Naive thymus-derived CD4-positive, alpha-beta T cell (primary cell): ENCODE measurements at places on chromosomes 12 and 14. TPM values are rescaled to one million over a fixed set of nuclear protein-coding genes. Genes with fewer than 3 reads are reported as not detected.

The C12orf50 gene
- 0.12 TPM in 1 of 2 replicates, not detected in the other for total RNA-seq

The KRT3 gene
- not detected in 2 replicates for total RNA-seq

The MFAP5 gene
- total RNA-seq: not detected

The KRT82 gene
- total RNA-seq: not detected

The KLRG1 gene
- total RNA-seq: 5.7 TPM

The KRT77 gene
- total RNA-seq: not detected

The EIF4B gene
- total RNA-seq: 613 TPM

The AKAP6 gene
- 0.15 and 0.29 TPM in 2 replicates for total RNA-seq

The SPPL3 gene
- total RNA-seq: 51.8 TPM

DNA sequence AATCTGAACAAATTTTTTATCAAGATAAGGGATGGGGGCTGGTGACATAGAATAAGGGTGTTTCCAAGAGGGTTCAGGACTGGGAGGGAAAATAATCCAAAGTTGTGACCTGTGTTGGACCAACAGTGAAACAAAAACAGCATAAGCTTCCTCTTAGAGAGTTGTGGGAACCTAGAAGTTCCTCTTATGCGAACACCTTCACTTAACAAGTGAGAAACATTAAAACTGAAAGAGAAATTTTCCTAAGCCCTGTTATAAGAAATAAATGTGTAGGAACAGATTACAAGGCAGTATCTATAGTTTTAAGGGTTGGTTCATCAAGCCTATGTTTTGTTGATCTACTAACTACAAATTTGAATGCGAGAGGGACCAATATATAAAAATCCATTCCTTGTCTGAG is 58.4 kb downstream of the LLPH start:
- no peaks in the 10 kb centered on the region for H3K36me3 ChIP-seq
- no peak for DNase-seq
- H3K4me3 ChIP-seq: no peak overlapping the region
- H3K4me1 ChIP-seq: no peaks in the 10 kb centered on the region
- peaks cover 3% of the 10 kb centered on the region for H3K27me3 ChIP-seq

DNA sequence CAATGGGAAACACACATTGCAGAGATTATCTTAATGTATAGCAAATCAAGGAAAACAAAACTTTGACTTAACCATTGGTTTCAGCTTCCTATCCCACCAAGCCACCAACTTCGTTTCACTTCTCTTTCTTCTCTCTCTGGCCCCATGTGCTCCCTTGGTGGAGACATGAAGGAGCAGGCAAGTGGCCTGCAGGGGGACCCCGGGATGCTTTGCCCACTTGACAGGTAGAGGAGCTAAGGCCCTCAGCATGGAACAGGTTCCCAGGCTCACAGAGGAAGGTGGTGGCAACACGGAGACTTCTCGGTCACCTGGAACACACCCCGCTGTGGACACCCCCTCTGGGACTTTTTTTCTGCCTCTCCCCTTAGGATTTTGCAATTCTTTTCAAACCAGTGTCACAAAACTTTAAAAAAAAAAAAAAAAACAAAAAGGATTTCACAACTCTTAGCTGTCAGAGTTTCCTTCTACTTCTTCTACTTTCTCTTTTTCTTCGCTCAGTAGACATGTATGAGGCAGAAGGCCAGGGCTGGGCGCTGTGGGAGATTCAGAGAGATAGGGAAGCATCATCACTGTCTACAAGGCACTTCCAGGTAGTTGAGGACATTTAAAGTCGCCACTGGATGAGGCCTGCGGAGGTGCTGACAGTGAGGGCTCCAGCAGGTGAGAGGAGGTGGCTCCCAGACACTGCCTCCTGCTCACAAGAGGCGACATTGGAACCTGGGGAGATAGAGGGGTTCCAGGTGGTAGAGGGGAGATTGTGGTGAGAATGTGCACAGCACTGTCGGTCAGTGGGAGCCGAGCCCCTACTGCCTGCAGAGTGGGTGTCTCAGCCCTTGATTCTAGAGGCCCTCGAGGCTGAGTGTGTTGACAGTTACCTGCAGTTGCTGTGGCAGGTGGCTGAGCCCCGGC is 119.6 kb downstream of the GCH1 start:
- H3K27me3 ChIP-seq: no peaks in the 10 kb centered on the region
- no peak for DNase-seq
- no peaks in the 10 kb centered on the region for H3K4me1 ChIP-seq
- H3K4me3 ChIP-seq: no peak overlapping the region
- H3K36me3 ChIP-seq: no peaks in the 10 kb centered on the region

- DNase-seq: no peak
- H3K36me3 ChIP-seq: no peaks in the 10 kb centered on the region
- no peak overlapping the region for H3K27ac ChIP-seq
- no peaks in the 10 kb centered on the region for H3K4me1 ChIP-seq
These were observed 172.1 kb downstream of the MSRB3 start for GRCh38 chr12:65450625-65451024.

DNA sequence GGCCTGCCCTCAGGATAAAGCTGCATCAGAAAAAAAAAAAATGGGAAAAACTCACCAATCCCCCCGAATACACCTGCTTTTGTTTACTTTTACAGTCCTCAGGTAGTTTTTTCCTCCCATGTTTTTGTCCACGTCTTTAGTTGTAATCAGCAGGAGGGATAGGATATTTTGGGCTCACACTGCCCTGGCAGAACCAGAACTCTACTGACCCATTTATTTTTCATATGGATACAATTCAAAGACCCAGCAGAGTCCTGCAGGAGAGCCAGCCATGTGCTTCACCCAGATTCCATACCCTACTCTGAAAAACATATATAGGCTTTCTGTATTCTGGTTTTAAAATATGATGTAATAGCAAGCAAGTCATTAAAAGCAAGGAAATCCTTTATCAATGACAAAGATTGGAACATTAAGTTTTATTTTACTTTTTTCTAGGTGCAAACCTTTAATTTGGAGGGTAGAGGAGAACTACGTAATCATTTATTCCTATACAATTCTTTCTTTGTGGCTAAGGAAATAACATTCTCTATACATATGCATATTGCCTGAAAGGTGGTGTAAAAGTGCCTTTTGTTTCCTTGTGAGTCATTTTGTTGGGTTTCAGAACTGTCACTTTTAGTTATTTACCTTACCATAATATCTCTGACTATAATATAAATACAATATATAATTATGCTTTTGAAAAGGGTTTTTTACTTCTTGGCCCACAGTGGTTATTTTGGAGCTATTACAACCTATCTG is 19.1 kb downstream of the DACT1 start:
- H3K4me1 ChIP-seq: peaks cover 4% of the 10 kb centered on the region
- DNase-seq: no peak
- H3K36me3 ChIP-seq: no peaks in the 10 kb centered on the region
- H3K4me3 ChIP-seq: no peak overlapping the region

GRCh38 chr12:93793983-93794382 is 116.8 kb downstream of the CRADD start:
- H3K27me3 ChIP-seq: no peaks in the 10 kb centered on the region
- peaks cover 2% of the 10 kb centered on the region for H3K4me1 ChIP-seq
- no peaks in the 10 kb centered on the region for H3K36me3 ChIP-seq
- DNase-seq: no peak
- H3K4me3 ChIP-seq: no peak overlapping the region
- H3K27ac ChIP-seq: no peak overlapping the region

GRCh38 chr12:77070800-77071449 is 5.6 kb upstream of the E2F7 start:
- H3K4me1 ChIP-seq: no peaks in the 10 kb centered on the region
- no peaks in the 10 kb centered on the region for H3K27me3 ChIP-seq
- H3K36me3 ChIP-seq: no peaks in the 10 kb centered on the region
- no peak overlapping the region for H3K27ac ChIP-seq

DNA sequence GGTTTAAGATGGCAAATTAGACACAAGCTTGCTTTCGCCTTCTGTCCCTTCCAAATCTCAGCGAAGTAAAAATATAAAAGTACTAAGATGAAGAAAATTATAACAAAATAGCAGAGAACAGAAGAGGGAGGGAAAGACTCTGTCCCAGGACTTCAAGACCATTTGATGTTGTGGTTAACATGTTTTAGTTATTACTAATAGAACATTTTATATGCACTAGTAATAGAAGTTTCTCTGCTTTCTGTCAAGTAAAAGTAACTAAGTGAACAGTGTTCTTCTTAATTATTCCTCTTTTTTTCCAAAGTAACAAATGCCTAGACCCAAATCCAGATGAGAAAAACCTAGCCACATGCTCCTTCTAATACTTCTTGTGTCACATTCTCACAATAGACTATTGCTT is 85.1 kb upstream of the DAAM1 start:
- H3K4me1 ChIP-seq: no peaks in the 10 kb centered on the region
- no peak overlapping the region for H3K27ac ChIP-seq
- no peak overlapping the region for H3K4me3 ChIP-seq
- H3K27me3 ChIP-seq: no peaks in the 10 kb centered on the region
- H3K36me3 ChIP-seq: no peaks in the 10 kb centered on the region
- no peak for DNase-seq

DNA sequence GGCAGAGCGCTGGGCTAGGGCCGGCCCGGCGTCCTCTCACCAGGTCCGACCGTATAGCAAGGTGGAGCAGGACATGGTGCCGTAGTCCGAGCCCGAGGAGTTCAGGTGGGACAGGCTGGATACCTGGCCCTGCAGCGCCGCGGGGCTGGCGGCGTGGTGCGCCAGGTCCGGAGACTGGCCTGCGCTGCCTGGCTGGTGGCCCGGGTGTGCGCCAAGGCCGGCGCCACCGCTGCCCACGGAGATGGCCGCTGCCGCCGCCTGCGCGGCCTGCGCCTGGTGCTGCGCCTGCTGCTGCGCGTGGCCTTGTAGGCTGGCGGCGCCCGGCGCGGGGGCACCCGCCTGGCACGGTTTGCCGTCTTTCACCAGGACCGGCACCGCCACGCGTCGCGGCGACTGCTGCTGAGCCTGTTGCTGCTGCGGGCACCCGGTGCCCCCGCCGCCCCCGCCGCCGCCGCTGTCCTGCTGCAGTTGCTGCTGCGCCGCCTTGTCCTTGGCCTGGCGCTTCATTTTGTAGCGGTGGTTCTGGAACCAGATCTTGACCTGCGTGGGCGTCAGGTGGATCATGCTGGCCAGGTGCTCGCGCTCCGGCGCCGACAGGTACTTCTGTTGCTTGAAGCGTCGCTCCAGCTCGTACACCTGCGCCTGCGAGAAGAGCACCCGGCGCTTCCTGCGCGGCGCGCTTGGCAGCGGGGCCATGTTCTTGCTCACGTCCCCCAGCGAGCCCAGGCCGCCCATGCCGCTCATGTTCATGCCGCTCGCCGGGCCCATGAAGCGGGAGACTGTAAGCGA is 2.6 kb downstream of the NKX2-1 start:
- H3K36me3 ChIP-seq: no peaks in the 10 kb centered on the region
- H3K4me1 ChIP-seq: no peaks in the 10 kb centered on the region
- no peak overlapping the region for H3K4me3 ChIP-seq
- no peak overlapping the region for H3K27ac ChIP-seq

GRCh38 chr14:30842431-30842830 is 31.9 kb upstream of the COCH start:
- no peak overlapping the region for H3K27ac ChIP-seq
- H3K4me1 ChIP-seq: no peaks in the 10 kb centered on the region
- no peaks in the 10 kb centered on the region for H3K27me3 ChIP-seq
- DNase-seq: no peak
- H3K36me3 ChIP-seq: no peaks in the 10 kb centered on the region

DNA sequence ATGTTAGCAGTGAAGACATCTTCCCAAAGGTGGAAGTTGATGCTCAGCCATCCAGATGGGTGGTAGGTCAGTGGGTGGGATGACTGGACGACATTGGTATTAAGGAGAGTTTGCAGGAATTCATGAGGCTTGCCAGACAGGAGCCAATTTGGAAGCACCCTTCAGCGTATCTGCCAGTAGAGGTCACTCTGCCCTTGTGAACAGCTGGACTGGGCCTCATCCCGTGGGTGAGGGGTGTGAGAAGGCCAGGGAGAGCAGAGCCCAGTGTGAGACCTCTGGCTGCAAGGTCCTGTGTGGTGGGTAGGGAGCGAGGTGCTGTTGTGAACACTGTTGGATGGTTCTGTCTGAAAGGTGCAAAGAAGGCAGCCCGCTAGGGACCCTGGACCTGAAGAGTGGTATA is 37.7 kb downstream of the SLC5A8 start:
- no peaks in the 10 kb centered on the region for H3K27me3 ChIP-seq
- no peaks in the 10 kb centered on the region for H3K36me3 ChIP-seq
- no peak overlapping the region for H3K27ac ChIP-seq
- no peaks in the 10 kb centered on the region for H3K4me1 ChIP-seq
- DNase-seq: no peak

- no peaks in the 10 kb centered on the region for H3K4me1 ChIP-seq
- no peaks in the 10 kb centered on the region for H3K36me3 ChIP-seq
- no peak overlapping the region for H3K27ac ChIP-seq
- no peaks in the 10 kb centered on the region for H3K27me3 ChIP-seq
These were observed 225.2 kb downstream of the FUT8 start for GRCh38 chr14:65637780-65638179.

DNA sequence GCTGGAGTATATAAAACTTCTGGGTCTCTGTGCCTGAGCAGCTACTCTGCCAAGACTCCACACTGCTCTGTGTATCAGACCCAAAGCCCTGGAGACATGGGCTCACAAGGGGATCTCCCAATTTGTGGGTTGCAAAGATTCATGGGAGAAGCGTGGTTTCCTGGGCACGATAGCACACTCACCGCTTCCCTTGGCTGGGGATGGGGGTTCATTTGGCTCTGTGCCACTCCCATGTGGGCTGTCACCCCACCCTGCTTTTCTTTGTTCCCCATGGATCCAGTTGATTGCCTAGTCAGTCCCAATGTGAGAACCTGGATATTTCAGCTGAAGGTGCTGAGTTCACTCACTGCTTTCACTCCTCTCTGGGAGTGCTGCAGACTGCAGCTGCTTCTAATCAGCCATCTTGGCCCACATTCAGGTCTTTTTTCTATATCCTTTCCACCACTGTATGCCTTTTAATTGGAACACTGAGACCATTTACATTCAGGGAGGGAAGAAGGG is 40.0 kb upstream of the PCNX4 start:
- no peaks in the 10 kb centered on the region for H3K4me1 ChIP-seq
- DNase-seq: no peak
- H3K4me3 ChIP-seq: no peak overlapping the region
- H3K27me3 ChIP-seq: no peaks in the 10 kb centered on the region

- H3K4me1 ChIP-seq: no peaks in the 10 kb centered on the region
- no peak for DNase-seq
- no peaks in the 10 kb centered on the region for H3K36me3 ChIP-seq
- no peak overlapping the region for H3K4me3 ChIP-seq
These were observed 95.1 kb downstream of the LLPH start for GRCh38 chr12:66035288-66035966.

GRCh38 chr12:56521209-56521589 is 421 bp upstream of the RBMS2 start:
- no peaks in the 10 kb centered on the region for H3K27me3 ChIP-seq
- H3K27ac ChIP-seq: peak overlapping the region; percentile 70
- no peaks in the 10 kb centered on the region for H3K36me3 ChIP-seq
- peaks cover 6% of the 10 kb centered on the region for H3K4me1 ChIP-seq
- DNase-seq: no peak

GRCh38 chr14:36768638-36769337 is 107.1 kb downstream of the PAX9 start:
- no peak overlapping the region for H3K4me3 ChIP-seq
- H3K27me3 ChIP-seq: no peaks in the 10 kb centered on the region
- no peak overlapping the region for H3K27ac ChIP-seq
- DNase-seq: no peak
- H3K4me1 ChIP-seq: no peaks in the 10 kb centered on the region
